ENCODE measurements at places on chromosomes 5 and 9.

GRCh38 chr5:139430015-139430414 lies 9.3 kb downstream of the DNAJC18 start:
- no peak for DNase-seq

GRCh38 chr5:141515946-141516671 lies 27.2 kb downstream of the PCDHGC5 start:
- DNase-seq = no peak

- DNase-seq = no peak
Measured at GRCh38 chr5:135715267-135716055, 119.0 kb upstream of the SLC25A48 start.

DNA sequence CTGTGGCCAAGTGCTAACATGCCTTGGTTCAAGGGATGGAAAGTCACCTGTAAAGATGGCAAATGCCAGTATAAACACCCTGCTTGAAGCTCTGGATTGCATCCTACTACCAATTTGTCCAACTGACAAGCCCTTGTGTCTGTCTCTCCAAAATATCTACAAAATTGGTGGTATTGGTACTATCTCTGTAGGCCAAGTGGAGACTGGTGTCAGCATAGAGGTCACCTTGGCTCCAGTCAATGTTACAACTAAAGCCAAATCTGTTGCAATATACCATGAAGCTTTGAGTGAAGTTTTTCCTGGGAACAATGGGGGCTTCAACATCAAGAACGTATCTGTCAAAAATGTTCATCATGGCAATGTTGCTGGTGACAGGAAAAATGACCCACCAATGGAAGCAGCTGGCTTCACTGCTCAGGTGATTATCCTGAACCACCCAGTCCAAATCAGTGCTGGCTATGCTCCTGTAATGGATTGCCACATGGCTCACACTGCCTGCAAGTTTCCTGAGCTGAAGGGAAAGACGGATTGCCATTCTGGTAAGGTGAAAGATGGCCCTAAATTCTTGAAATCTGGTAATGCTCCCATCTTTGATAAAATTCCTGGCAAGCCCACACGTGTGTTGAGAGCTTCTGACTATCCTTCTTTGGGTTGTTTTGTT lies 19.9 kb downstream of the AFF4 start:
- DNase-seq = no peak

DNA sequence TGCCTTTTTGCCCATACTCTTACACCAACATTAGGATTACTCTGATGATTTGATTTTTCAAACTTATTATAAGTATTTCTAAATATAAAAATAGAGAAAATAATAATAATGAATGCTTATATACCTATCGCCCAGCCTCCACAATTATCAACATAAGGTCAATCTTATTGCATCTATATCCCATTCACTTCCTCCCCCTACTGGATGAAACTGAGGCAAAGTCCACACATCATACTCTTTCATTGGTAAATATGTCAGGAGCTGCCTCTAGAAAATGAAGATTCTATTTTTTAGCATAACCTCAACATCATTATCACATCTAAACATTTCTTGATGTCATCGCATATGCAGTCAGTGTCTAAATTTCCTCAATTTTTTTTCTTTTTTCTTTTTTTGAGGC lies 44.3 kb downstream of the SH3RF2 start:
- no peak for DNase-seq

- peak; percentile 60 for DNase-seq
Measured at GRCh38 chr9:131776036-131776435, 36.2 kb upstream of the RAPGEF1 start.

- DNase-seq = no peak
Measured at GRCh38 chr5:82104872-82105271, 133.0 kb downstream of the ATG10 start.

DNA sequence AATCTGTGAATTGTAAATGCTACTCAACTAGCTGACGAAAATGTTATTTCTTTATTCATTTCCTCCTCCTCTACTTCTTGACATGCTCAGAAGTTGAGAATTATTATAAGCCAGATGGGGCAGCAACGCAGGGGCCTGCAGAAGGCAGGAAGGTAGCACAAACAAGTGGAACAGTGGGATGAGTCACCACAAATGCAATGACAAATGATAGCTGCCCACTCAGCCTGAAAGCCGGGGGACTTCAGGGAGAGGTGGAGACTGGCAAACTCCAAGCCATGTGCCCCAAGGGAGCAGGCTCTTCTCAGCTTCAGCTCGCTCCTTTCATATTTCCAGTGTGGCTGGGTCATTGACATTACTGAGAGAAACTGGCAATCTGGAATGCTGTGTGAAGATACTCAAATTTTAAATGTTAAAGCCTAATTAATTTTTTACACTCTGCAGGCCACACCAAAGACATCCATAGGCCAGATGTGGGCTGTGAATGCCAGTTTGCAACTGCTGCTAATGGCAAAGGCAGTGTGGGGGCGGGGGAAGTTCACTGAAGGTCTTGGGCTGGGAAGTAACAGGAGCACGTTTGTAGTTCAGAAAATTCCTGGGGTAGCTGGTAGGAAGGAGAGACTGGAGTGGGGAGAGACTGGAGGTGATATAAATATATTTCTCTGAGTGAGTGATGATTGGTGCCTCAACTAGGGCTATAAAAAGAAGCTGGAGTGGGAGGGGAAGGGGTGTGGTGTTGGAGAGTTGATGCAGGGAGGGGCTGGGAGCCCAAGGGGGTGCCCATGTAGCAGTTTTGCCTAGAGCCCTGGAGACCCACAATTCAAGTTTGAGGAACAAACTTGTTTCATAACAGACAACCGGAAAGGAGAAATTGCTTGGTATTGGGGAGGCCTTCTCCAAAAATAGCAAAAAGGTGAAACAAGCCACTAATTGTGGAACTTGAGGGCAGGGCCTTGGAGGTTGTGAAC lies 20.8 kb upstream of the ADRB2 start:
- DNase-seq = no peak

GRCh38 chr9:133098871-133099270 lies 22.2 kb downstream of the RALGDS start:
- peak; percentile 51 for DNase-seq

- DNase-seq = no peak
Measured at GRCh38 chr5:82901281-82901888, 175.8 kb downstream of the TMEM167A start.

- DNase-seq = no peak
Measured at GRCh38 chr9:90343366-90343765, 299.3 kb downstream of the DIRAS2 start.

DNA sequence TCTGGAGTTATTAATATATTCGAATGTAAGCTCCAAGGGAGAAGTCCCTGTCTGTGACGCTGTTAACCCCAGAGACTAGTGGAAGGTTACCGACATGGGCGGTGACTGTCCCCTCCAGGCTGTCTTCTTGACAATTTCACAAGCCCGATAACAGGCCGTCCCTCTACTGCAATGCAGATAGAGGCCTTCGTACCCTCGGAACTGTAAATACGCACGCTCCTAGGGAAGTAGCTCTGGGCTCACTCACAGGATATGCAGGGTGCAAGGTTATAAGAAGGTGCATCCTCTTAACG lies 680 bp upstream of the RFK start:
- peak; percentile 80 for DNase-seq

GRCh38 chr5:44774279-44774880 lies 34.4 kb upstream of the MRPS30 start:
- DNase-seq = no peak

DNA sequence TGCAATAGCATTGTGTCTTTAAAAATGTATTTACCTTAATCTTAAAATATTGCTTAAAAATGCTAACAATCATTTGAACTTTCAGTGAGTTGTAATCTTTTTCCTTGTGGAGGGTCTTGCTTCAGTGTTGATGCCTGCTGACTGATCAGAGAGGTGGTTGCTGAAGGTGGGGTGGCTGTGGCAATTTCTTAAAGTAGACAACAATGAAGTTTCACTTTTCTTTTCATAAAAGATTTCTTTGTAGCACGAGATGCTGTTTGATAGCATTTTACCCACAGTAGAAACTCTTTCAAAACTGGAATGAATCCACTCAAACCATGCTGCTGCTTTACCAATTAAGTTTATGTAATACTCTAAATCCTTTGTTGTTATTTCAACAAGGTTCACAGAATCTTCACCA lies 50.8 kb downstream of the NR3C1 start:
- DNase-seq = no peak

DNA sequence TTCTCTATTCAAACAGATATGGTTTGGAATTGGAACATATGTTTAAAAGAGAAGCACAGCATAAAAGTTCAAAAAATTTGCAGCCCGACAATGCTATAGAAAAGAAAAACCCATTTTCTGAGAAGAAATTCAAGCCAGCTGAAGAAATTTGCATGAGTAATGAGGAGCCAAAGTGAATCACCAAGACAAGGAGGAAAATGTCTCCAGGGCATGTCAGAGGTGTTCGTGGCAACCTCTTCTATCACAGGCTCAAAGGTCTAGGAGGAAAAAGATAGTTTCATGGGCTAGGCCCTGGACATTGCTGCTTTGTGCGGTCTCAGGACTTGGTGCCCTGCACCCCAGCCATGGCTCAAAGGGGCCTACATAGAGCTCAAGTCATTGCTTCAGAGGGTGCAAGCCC lies 134.8 kb upstream of the ADAMTS16 start:
- no peak for DNase-seq

- no peak for DNase-seq
Measured at GRCh38 chr9:115240676-115241075, 122.7 kb upstream of the TNC start.

DNA sequence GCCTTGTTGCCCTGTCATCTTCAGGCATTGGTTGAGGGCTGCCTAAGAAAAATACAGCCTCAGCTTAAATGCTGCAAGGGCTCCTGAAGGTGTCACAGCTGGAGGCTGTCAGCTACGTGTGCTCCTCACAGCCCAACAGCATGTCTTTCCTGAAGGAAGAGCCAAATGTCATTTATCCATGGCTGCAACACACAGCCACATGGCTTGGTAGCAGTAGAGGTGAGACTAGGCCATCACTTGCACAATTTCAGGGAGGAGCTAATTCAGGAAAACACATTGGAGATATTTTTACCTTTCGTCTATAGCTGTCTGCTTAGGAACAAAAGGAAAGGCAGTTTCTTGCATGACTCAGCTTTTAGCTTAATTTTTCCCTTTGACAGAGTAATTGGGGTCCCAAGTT lies 260.7 kb downstream of the SYK start:
- DNase-seq = no peak

DNA sequence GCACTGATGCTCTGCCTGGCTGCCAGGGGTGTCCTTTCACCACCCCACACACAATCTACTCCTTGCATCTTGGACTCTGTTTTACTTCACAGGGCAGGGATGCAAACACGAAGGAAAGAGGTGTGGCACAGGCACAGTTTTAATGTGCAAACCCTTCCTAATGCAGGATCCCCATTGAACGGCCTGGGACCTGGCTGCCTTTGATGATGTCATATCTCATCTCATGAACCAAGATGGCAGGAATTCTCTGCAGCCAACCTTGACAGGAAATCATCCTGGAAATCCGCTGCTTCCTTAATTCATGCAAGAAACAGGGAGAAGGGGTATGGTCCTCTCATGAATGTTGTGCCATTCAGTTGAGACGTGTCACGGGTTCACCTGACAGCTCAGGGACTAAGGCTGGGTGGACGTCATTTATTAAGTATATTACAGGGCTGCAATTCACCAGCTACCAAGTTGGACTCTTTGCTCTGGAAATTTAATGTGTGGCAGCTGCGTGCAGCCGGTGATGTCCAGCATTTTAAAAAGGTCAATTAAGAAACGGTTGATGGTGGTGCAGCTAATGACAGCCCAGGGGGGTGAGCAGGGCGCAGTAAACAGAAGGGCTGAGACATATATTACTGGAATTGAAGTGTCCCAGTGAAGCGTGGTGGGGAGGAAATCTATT lies 91.5 kb downstream of the LMNB1 start:
- no peak for DNase-seq

DNA sequence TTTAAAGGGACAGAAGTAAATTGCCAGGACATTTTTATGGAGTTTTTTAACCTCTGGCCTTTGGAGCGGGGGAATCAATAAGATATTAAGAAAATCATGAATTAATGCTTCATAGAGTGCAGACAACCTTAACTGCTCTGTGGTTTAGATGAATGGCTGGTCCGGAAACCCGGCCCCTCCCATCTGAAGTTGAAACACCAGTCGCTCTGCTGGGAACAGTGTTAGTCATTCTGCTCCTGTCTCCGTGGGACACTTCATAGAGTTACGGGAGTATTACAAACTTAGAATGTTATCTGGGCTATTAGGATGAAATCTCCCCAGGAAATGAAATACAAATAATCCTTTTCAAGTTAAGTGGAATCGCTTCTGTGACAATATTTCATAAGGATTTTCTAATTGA lies 110.1 kb upstream of the IRX2 start:
- DNase-seq = no peak

GRCh38 chr9:107367727-107368502 lies 84.8 kb downstream of the RAD23B start:
- DNase-seq = no peak

GRCh38 chr9:20606652-20607051 lies 15.6 kb downstream of the MLLT3 start:
- no peak for DNase-seq

GRCh38 chr9:91420501-91421127 lies 3.0 kb downstream of the NFIL3 start:
- DNase-seq = no peak

- peak; percentile 73 for DNase-seq
Measured at GRCh38 chr5:77208507-77209163, 1.8 kb upstream of the PDE8B start.

GRCh38 chr9:104556830-104557634 lies 11.9 kb upstream of the OR13C8 start:
- DNase-seq = no peak

DNA sequence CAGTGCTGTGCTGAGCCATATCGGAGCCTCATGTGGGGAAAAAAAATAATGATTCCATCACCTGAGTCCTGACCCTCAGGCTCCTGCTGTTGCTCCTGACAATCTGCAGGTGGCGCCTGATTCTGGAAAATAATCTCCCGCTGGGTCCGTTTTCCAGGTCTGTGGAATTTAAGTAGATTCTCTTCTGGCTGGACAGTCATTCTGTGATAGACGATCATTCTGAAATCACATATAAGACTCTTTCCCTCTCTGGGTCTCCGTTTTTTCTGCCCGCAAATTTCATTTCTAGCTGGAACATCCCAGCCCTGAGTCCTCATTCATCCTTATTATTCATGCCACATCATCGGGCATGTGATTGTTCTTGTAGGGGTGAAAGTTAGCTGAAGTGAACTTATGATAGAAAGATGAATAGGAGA lies 22.1 kb upstream of the STXBP1 start:
- DNase-seq = peak; percentile 64

DNA sequence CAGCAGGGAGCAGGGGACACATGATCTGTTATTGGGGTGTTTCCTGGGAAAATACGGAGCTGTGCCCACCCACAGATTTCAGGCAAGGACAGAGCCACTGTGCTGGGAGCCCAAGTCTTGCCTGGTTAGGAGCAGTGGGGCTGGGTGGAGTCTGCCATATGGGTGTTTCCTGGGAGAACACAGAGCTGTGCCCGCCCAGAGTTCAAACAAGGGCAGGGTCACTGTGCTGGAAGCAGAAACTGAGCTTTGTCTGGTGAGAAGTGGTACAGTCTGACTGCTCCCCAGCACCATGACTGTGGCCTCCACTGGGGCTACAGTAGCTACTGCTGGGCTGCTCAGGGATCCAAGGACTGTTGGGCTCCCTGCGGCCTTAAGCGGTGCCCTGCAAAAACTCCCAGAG lies 135.5 kb downstream of the MCTP1 start:
- no peak for DNase-seq
